ENCODE measurements at places on chromosomes 6 and 20.
A peak's percentile ranks its signal among the peaks of the same experiment; 100 is the strongest.

GRCh38 chr6:149750136-149750609 is 632 bp downstream of the PCMT1 start:
- no peak for DNase-seq

GRCh38 chr6:20919677-20920385 is 385.6 kb downstream of the CDKAL1 start:
- DNase-seq: no peak

DNA sequence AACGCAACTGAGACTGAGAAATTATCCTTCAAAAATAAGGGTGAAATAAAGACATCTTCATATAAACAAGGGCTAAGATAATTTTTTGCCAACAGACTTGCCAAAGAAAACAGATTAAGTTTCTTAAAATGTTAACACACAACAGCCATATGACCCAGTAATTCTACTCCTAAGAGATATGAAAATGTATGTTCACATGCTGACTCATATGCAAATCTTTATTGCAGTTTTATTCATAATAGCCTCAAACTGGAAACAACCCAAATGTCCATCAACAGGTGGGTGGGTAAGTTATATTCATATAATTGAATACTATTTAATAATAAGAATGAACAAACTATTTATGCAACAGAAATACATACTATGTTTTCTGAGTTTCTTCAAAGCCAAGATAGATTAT is 140.1 kb downstream of the REV3L start:
- DNase-seq: no peak

DNA sequence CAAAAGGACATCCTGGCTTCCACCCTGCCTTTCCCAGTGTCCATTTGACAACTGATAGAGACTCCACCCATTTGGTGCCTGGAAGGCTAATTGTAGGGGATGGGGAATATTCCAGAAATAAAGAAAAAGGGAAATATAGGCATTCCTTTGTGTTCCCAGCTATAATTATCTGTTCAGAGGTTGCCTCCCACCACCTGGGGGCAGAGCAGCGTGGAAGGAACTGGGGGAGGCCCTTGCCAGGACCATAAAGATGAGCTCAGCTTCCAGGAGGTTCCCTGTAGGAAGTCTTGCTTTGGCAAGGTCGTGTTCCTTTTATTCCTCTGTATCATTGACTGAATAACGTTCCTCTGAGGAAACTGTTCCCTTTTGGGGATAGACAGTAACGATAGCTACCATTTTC is 214.7 kb downstream of the TFAP2C start:
- DNase-seq: no peak

- DNase-seq: no peak
Observed at GRCh38 chr20:48359692-48360341, 468.0 kb downstream of the PREX1 start.

DNA sequence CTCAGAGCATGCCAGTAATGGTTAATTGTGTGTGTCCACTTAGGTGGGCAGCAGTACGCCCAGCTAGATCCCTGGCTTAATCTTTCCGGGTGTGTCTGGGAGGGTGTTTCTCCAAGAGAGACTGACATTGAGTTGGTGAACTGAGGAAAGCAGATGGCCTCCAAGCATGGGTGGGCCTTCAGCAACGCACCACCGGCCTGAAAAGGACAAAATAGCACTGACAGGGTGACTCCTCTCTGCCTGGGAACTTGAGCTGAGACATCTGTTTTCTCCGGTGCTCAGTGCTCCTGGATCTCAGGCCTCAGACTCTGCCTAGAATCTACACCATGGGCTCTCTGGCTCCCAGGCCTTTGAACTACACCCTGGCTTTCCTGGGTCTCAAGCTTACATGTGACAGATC is 43.2 kb downstream of the C6orf118 start:
- no peak for DNase-seq

- DNase-seq: no peak
Observed at GRCh38 chr6:79269877-79270276, 35.4 kb upstream of the HMGN3 start.

DNA sequence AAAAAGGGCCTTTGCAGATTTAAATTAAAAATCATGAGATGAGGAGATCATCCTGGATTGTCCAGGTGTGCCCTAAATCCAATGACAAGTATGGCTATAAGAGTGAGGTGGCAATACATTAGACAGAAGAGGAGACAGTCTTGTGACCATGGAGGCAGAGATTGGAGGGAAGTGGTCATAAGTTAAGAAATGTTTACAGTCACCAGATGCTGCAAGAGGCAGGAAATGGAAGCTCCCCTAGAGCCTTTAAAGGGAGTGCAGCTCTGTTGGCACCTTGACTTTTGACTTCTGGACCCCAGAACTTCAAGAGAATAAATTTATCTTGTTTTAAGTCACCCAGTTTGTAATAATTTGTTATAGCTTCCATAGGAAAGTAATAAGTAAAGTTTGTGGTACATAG is 61.1 kb downstream of the HMGN3 start:
- no peak for DNase-seq

GRCh38 chr20:35286077-35286898 is 1.7 kb upstream of the EIF6 start:
- no peak for DNase-seq

DNA sequence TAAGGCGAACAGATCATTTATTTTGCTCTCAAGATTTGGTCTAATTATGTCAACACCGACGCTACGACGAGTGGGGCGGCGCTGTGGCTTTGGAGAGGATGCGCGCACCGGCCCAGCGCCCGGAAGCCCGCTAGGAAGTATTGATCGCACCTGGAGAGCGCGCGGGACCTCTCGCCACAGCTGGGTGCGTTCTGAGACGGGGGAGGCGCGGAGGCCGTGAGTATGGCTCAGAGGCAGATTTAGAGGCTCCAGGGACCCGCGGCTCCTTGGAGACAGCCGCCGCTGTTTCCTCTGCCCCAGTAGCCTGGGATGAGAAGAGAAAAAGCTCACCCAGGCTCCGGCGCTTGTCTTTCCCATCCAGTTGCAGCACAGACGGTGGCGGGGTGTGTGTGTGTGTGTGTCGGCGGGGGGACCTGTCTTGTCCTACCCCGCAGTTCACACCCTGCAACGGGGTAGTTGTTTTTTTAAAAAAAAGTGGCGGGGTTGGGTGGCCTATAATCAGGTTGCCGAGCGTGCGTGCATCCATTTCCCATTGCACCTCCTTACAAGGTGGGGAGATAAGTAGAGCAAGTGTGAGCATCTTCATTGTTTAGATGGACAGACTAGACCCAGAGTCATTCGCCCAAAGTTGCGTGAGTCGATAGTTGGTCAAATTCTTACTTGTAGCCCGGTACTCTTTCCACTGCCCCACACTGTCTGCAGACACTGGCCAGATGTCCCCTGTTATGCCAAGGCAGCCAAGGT is 11.2 kb downstream of the TFAP2D start:
- no peak for DNase-seq

- no peak for DNase-seq
Observed at GRCh38 chr6:11237428-11237827, 5.0 kb upstream of the NEDD9 start.

DNA sequence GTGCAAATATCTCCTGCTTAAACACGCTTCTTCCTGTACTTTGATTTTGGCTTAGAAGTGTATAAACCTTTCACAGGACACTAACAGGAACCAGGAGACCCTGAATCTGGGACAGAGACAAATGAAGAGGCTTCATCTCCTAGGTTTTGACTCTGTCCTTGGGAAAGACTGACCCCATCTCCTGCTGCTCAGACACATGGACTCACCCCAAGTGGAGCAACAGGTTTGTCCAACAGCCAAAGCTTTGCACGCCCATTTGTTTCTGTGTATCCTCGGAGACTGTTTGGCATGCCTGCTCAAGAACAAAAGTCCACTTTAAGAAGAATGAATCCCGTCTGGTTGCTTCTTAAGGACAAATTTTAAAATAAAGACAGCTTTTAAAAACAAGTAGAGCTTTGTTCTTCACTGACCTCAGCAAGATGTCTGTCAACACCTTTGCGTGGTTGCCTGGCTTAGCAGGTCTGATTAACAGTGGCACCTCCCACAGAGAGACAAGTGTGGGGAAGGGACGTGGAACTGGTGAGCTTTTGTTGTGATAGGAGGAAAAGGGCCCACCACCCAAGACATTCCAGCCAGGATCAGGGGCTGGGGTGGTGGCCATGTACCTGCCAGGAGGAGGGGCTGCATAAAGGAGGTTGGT is 202.6 kb downstream of the SOD2 start:
- DNase-seq: no peak

- DNase-seq: no peak
Observed at GRCh38 chr6:107697682-107698081, 126.4 kb downstream of the SCML4 start.

- DNase-seq: no peak
Observed at GRCh38 chr6:54768494-54768893, 78.1 kb upstream of the FAM83B start.

GRCh38 chr6:157814883-157815282 is 8.2 kb upstream of the SNX9 start:
- DNase-seq: no peak

DNA sequence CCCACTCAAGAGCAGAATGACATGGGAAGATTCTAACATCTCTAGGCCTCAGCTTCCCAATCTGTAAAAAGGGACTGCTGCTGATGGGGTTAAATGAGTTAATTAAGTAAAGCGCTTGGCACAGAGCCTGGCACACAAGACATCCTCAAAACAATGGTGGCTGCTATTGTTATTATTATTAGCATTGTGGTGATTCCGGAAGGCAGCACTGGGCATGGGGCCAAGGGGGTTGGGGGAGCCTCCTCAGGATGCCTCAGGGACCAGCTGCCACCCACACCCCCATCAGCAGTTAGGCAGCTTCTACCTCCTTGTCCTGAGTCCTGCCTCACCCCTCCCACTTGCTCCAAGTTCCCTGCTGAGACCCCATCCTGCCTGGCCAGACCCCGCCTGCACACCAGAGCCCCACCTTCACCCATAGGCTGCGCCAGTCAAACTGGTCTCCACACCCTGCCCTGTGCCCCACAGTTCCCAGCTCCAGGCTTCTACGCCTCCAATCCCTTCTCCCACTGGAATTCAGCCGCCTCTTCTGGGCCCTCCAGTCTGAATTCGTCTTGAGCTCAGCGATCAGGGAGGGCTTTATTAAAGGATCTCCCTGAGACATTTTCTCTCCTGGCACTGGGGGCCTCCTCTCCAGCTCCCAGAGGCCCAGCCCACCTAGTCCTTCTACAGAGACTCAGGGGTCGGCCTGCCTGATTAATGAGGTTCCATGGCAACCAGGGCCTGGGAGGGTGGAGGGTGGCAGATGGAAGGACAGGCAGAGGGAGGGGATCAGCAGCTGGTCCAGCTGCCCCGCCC is 1.5 kb downstream of the E2F1 start:
- DNase-seq: no peak

DNA sequence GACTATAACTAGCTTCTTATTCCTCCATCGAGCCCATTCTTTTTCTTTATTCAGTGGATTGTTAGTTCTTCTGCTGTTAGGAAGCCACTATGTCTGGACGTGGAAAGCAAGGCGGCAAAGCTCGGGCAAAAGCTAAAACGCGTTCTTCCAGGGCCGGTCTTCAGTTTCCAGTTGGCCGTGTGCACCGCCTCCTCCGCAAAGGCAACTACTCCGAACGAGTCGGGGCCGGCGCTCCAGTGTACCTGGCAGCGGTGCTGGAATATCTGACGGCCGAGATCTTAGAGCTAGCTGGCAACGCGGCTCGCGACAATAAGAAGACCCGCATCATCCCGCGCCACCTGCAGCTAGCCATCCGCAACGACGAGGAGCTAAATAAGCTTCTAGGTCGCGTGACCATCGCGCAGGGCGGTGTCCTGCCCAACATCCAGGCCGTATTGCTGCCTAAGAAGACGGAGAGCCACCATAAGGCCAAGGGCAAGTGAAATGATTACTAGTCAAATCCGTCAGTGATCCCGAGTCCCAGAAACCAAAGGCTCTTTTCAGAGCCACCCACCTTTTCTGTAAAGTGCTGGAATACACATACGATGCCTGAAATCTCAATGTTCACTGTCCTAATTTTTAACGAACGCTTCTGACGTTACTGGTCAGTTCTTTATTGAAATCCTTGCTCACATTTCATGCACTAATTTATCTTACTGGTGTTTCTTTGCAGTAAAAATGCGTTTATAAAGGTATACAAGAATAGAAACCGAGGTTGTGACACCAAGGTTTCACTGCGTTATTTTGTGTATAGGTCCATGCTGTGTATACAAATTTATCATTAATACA is 129.9 kb downstream of the HFE start:
- DNase-seq: peak; percentile 78

- no peak for DNase-seq
Observed at GRCh38 chr6:44161997-44162338, 3.3 kb downstream of the CAPN11 start.

DNA sequence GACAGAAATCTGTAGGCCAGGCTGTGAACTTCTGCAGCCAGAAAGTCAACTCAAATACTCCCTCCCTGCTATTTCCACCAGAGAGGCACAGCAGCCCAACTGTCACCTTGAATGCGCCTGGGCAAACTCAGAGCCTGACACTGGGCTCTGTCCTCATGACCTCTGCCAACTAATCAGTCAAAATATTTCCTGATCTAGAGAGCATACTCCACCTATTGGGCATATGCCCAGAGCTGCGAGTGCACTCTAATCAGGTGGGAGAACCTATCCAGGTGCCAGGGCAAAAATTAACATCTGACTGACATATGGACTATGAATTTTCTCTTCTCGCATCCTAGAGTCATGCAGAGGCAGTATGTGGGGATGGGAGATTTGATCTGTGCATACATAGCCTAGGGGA is 406.3 kb upstream of the RUNX2 start:
- no peak for DNase-seq

DNA sequence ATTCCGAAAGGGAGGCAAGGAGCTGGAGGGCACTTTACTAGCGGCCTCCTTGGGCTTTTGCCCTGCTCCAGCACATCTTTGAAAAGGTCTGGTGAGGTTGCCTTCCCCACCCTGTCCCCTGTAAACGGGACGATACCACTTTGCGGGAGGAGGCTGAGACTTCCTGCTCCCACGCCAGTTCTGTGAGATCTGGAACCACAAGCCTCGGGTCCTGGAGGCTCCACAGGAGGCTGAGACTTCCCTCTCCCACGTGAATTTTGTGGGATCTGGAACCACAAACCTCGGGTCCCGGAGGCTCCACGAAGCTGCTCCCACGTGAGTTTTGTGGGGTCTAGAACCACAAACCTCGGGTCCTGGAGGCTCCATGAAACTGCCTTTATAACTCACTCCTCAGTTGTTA is 209.3 kb downstream of the DLL1 start:
- DNase-seq: no peak

DNA sequence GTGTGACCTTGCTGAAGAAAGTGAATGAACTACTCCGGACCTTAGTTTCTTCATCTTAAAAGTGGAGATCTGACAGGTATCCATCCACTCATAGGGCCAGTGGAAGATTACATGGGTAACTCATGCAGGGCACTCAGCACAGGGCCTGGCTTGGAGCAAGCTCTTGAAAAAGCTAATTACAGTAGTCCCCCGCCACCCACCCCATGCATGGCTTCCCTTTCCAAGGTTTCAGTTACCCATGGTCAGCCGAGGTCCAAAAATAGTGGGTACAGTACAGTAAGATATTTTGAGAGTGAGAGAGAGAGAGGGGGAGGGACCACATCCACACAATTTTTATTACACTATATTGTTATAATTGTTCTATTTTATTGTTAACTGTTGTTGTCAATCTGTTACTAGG is 7.1 kb upstream of the PMEPA1 start:
- no peak for DNase-seq

GRCh38 chr6:53310771-53311585 is 37.8 kb downstream of the ELOVL5 start:
- no peak for DNase-seq

GRCh38 chr6:2993755-2994317 is 5.9 kb upstream of the NQO2 start:
- DNase-seq: no peak
